ENCODE measurements at places on chromosomes 1 and 21. TPM values are rescaled to one million over a fixed set of nuclear protein-coding genes. Genes with fewer than 3 reads are reported as not detected.

DNA sequence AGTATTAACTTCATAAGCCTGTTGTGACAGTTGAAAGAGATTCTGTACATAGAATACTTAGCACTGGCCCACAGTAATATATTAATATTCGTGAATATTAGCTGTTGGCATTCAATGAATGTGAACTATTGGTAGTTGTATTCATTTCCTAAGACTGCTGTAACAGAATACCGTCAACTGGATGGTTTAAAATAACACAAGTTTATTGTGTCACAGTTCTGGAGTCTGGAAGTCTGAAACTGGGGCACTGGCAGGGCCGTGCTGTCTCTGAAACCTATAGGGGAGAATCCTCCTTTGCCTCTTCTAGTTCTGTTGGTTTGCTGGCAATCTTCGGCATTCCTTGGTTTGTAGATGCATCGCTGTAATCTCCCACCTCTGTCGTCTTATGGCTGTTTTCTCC, 47.5 kb downstream of the OLFML3 start:
- no peaks in the 10 kb centered on the region for H3K36me3 ChIP-seq
- no peak overlapping the region for H3K4me3 ChIP-seq
- H3K27me3 ChIP-seq: no peaks in the 10 kb centered on the region
- H3K27ac ChIP-seq: no peak overlapping the region
- DNase-seq: no peak
- no peaks in the 10 kb centered on the region for H3K4me1 ChIP-seq

The NPHS2 gene
- total RNA-seq: not detected

The OR2T10 gene
- total RNA-seq: not detected

- H3K4me1 ChIP-seq: no peaks in the 10 kb centered on the region
- DNase-seq: no peak
- peaks cover 43% of the 10 kb centered on the region for H3K36me3 ChIP-seq
Measured at GRCh38 chr21:46399129-46399528, 59.6 kb upstream of the DIP2A start.

Measured in esophagus muscularis mucosa (tissue), 4 donors.